ENCODE measurements at places on chromosomes 4 and X.

- DNase-seq, result no peak
Observed at GRCh38 chrX:23732704-23733103, 10.4 kb downstream of the ACOT9 start.

GRCh38 chr4:75634281-75634680 lies 4.0 kb upstream of the CDKL2 start:
- DNase-seq, result no peak

GRCh38 chr4:184843984-184844554 lies 18.3 kb upstream of the ACSL1 start:
- no peak for DNase-seq

- no peak for DNase-seq
Observed at GRCh38 chr4:78342125-78342524, 209.4 kb upstream of the ANXA3 start.

Data from NCI-H2171 (cell line).